GM10248 (cell line): ENCODE measurements at places on chromosomes 1 and 21.

DNA sequence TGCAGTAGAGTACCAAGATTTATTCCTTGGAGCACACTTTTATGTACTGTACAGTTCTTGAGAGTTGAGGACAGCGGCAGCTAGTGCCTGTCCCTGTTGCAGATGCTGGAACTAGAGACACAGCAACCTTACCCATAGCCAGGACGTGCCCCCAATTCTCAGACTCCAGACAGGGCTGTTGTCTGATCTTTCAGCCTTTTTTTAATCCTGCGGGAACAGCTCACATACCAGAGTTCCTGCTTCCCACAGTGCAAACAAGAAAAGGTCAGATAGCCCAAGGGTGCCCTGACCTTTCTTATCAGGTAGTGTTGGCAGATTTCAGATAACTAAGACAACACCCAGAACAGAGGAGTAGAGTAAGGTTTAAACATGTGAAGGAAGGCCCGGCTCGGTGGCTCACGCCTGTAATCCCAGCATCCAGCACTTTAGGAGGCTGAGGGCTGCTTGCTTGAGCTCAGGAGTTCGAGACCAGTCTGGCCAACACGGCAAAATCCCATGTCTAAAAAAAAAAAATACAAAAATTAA, 78.5 kb downstream of the DOP1B start:
- no peak for DNase-seq

GRCh38 chr1:208187499-208188041, 56.6 kb downstream of the PLXNA2 start:
- peak; percentile 67 for DNase-seq

- no peak for DNase-seq
These were observed 18.3 kb upstream of the TLR5 start for GRCh38 chr1:223161321-223161720.

DNA sequence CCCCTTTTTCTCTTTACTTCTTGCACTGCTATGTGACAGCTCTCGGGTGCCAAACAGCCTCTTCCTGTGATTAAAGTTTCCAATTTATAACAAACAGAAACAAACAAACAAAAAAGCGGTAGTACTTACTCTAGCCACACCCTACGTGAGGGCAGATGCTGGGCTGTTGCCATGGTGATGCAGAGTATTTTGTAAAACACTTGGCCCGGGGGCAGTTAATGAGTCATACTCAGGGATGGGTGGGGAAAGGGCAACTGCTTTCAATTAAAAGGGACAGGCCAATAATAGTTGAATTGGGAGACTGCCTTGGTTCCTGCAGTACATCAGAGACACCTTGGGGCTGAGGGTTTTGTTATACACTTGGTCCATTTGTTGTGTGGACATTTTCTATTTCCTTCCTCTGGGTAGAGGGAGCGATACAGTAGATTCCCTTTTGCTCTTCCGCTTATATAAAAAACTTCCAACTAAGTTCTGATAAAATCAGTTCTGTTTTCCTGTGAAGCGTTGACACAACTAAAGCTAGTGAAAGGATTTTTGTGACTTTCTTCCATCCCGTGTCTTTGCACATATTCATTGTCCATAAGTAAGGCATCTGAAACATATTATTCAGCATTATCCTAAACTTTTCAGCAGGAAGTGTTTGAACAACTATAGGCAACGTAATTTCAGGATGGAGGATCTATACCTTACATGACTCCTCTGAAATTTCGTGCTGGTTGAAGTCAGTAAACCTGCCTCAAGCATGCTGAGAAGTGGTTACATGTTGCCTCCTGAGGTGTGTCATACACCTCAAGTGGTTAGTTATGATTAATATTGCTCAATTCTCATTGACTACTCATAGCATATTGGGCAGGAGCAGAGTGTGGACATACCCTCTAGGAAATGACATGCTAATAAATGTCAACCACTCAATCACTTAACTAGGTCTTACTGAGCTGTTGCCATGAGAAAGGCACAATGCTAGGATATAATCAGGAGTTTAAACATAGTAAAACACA, 36.7 kb upstream of the THEM4 start:
- peak; percentile 31 for DNase-seq

DNA sequence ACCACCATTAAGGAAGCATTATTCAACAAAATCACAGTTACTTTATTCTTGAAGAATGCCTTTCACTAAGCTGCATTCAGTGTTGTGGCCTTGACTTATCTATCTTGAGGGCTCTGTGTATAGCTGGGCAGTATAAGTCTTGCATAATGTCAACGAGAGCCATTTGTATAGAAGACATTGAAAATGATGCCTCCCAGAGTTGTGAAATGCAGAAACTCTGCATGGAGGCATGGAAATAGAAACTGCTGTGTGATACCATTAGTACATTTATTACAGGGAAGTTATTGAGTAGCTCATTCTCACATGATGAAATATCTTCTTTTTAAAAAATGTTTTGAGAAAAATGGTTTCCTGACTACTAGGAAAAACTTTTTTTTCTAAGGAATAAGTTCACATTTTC, 111.4 kb upstream of the SNX7 start:
- no peak for DNase-seq

DNA sequence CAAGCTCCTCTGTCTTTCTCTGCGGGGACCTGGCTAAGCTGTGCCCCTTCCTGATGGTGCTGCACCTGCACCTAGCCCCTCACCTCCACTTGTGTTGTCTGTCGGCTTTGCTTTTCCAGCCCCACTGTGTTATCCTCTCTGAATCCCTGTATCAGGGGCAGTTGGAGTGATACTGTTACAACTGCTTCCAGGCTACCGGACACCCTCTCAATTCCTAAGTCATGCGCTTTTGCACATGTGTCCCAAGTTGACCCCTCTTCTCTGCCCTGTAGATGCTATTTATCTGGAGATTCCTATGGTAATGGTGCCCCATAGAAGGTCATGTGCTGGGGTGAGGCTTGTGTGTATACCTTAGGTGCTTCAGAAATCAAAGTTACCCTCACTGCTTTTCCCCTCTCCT, 58.9 kb downstream of the TBCE start:
- DNase-seq: no peak

DNA sequence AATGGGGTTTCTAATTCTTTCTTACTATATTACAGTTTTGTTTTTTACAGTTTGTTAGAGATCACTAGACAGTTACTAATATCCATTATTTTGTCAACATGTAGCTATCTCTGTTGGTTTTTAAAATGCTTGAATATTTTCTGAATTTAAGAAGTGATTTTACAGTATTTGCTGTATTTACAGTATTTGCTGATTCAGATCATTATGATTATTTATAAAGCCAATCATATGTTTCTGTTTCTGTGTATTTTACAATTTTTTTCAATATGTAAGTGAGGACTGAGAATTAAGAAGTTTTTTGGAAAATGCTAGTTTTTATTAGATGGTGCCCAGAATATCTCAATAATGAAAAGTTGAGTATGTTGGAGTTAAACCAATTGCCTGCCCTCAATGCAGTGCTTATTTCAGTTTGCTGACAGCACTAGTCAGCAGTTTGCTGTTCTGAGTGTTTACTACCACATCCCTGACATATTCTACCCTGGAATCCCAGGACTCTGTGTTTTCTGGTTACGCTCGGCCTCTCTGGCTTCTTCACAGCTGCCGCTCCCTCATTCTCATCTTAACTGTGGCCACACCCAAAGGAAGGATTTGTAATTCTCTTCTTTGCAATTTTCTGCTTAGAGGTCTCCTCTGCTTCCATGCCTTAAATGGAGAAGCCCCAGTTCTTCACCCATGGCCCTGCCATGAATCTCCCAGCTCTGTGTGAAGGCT, 68.0 kb upstream of the BACH1 start:
- DNase-seq: no peak

- DNase-seq: no peak
These were observed 16.4 kb upstream of the IL22RA1 start for GRCh38 chr1:24159366-24159765.

DNA sequence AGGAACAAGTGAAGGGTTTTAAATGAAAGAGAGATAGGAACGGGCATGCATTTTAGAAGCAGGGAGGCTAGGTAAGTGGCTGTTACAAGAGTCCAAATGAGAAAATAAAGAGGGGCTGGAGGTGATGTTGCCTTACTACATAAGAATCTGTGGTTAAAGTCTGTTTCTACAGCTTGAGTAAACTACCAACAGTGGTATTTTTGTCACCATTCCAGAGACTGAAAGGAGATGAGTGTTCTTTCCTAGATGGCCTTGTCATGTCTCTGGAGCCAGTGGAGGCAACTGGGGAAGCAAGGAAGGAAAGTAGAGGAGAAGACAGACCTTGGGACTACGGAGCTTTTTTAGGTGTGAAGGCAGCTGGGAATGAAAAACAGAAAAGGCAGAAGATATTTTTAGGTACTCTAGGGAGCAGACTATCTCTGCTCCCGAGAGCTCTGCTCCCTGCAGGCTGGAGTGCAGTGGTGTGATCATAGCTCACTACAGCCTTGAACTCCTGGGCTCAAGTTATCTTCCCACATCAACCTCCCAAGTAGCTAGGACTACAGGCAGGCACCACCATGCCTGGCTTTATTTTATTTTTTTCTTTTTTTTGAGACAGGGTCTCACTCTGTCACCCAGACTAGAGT, 12.2 kb downstream of the HDAC1 start:
- DNase-seq: no peak

DNA sequence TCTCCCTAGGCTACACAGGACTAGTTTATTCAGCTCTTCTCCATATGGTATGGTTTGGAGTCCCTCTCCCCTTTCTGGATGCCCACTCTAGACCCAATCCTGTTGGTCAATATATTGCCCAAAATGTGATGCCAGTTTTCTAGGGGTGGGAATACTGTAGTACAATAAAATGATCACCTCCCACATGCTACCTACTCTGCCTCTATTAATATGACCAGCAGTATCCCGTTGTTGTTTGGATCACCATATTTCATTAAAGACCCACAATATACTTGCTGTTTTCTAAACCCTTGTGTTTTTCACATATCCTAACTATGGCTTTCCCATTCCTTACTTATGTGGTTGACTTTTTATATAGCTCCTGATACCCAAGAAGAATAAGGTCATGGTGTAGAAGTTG, 95.9 kb upstream of the IGSF21 start:
- no peak for DNase-seq

- peak; percentile 75 for DNase-seq
These were observed 34.7 kb downstream of the VPS26C start for GRCh38 chr21:37232274-37233018.

GRCh38 chr1:165431079-165431478, 13.8 kb downstream of the RXRG start:
- no peak for DNase-seq
